Smooth muscle cell of bladder (primary cell): ENCODE measurements at places on chromosomes 6 and 20. TPM values are rescaled to one million over a fixed set of nuclear protein-coding genes. Genes with fewer than 3 reads are reported as not detected.

The COL21A1 gene
- total RNA-seq, result 2.0 and 6.7 TPM in 2 replicates

The NRSN1 gene
- not detected in 2 replicates for total RNA-seq

The GABRR2 gene
- total RNA-seq, result 0.09 and 0.14 TPM in 2 replicates

The ULBP1 gene
- total RNA-seq, result under 0.01 TPM in 1 of 2 replicates, not detected in the other

The VIP gene
- total RNA-seq, result not detected in 2 replicates

The SLPI gene
- total RNA-seq, result 2.3 and 2.6 TPM in 2 replicates

The CGAS gene
- 3.4 and 4.3 TPM in 2 replicates for total RNA-seq

The MYT1 gene
- total RNA-seq, result not detected in 2 replicates

The CST2 gene
- total RNA-seq, result 0.55 and 0.71 TPM in 2 replicates

The PAK5 gene
- not detected in 2 replicates for total RNA-seq

The RXRB gene
- total RNA-seq, result 20.8 and 23.5 TPM in 2 replicates

The FIG4 gene
- 14.1 and 19.2 TPM in 2 replicates for total RNA-seq
